NCI-H187 (cell line): ENCODE measurements at places on chromosomes 7 and 10.

DNA sequence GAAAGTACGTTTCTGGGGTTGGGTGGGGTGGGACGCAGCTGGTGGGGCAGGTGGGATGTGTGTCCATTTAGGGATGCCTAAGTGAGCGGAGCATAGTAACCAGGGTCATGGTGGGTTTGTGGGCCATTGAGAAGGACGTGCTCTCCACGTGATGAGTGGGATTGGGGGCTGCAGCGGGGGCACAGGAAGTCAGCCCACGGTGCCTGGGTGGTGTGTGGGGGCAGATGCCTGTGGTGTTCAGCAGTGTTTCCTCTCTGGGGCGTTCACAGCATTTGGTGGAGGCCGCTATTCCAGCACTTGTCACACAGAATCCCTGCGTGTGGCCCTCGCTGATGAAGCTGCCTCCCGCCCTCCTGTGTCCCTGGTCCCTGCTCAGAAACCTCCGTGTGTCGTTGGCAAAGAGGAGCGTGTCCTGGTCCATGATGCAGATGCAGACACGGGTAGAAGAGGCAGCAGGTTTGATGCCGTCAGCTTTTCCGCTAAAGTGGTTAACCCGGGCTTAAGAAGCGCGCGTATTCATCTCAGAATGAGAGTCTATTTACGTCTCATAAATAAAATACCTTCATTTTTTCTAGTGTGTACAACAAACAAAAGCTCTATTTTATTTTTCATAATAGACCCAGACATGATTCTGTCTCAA, 274.2 kb downstream of the ADARB2 start:
- DNase-seq = no peak

DNA sequence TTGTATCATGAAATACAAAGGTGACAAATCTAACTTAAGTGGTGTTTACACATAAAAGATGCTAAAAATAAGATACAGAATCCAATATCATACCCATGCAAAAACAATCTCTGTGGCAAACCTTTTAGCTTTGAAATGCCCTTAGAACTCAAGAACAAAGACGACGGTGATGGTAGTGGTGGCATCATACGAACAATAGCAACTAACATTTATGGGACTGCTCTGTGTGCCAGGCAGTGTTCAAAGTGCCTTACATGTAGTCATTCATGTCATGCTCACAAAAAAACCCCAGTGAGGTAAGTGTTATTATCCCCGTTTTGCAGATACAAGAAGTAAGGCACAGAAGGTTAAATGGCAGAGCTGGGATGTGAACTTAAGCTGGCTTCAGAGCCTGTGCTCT, 563.9 kb downstream of the PARD3 start:
- no peak for DNase-seq

- DNase-seq = no peak
These were observed 82.5 kb upstream of the SEM1 start for GRCh38 chr7:96792115-96792514.

GRCh38 chr10:71860243-71861029, 9.4 kb upstream of the PSAP start:
- no peak for DNase-seq

- no peak for DNase-seq
These were observed 1.5 kb downstream of the CLDN12 start for GRCh38 chr7:90404777-90405176.

DNA sequence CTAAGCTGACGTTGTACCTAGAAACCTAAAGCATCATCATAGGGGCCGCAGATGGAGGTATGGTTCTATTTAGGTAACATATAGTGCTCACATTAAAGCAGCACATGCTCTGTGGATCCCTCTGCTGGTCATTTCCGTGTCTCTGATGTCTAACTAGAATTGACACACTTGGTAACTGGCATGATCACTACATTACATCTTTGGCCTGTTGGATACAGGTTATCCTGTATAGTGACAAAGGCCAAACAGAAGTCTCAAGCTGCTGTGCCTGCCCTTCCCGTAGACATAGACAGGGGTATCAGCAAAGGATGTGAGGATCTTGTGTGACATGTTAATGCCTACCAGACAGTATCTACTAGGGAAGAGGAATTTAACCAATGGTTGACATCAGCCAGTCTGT, 51.2 kb downstream of the KIF5B start:
- DNase-seq = no peak

- no peak for DNase-seq
These were observed 146.3 kb upstream of the NPS start for GRCh38 chr10:127402596-127403409.

- DNase-seq = no peak
These were observed 28.5 kb upstream of the SH2B2 start for GRCh38 chr7:102258073-102258748.

- DNase-seq = no peak
These were observed 29.9 kb downstream of the PCGF5 start for GRCh38 chr10:91250341-91250740.
